Left forelimb (tissue), 1 donor: ENCODE measurements at places on chromosomes 1 and 21.

DNA sequence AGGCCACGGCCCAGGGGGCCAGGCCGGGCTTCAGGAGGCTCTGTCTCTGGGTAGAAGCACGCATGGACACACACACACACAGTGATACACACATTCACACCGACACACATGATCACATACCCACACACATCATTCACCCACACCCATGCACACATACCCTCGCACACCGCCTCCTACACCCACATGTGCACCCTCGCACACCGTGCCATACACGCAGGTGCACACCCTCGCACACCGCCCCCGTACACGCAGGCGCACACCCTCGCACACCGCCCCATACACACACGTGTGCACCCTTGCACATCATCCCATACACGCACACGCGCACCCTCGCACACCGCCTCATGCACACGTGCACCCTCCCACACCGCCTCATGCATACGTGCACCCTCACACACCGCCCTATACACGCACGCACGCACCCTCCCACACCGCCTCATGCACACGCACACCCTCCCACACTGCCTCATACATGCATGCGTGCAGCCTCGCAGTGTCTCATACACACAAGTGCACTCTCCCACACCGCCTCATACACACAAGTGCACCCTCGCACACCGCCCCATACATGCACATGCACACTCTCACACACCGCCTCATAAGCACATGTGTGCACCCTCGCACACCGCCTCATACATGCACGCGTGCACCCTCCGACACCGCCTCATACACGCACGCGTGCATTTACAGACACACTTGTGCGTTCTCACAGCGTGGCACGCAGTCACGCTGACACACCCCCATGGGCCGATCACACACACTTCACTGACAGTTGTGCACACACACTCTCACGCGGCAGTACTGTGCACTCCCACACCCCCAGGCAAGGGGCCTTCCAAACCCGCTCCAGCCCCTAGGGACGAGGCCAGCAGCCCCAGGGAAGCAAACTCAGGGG, 128.1 kb downstream of the SIK1 start:
- DNase-seq, result no peak

DNA sequence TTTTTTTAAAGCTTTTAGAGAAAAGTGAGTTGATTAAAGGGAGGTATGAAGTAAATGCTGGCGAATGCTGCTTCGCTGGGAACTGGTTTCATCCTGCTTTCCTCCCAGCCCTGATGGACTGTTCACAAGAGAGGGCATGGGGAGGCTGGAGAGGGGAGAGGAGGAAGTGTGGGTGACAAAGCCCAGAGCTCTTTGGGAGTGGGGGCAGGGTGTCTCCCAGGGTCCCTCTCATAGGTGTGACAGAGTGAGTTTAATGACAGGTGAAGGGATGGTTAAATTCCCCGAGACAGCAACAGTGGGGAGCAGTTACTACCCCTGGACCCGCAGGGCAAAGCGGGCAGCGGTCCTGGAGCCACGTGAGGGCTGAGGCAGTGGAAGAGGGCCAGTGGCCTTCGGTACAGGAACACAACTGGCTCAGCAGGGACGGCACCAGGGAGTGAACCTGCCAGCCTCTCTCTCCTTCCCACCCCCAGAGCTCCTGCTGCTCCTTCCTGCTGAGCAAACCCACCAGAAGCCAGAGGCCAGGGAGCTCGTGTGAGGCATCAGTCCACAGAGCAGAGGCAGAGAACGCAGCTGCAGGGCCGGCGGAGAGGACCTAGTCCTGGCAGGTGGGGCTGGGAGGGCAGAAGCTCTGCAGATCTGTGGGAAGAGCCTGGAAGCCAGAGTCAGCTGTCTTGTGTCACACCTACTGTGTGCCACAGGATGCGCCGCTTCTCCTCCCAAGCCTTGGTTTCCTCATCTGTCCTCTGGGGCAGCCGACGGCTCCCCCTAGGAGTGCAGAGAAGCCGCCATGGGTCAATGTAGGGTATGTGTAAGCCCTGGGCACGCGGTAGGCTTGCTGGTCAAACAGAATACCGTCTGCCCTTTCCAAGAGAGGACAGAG, 20.9 kb upstream of the LRP8 start:
- peak; percentile 51 for DNase-seq

- no peak for DNase-seq
These were observed 2.3 kb upstream of the CD55 start for GRCh38 chr1:207319199-207319598.

GRCh38 chr1:42832641-42833240, 13.7 kb upstream of the ZNF691 start:
- no peak for DNase-seq

DNA sequence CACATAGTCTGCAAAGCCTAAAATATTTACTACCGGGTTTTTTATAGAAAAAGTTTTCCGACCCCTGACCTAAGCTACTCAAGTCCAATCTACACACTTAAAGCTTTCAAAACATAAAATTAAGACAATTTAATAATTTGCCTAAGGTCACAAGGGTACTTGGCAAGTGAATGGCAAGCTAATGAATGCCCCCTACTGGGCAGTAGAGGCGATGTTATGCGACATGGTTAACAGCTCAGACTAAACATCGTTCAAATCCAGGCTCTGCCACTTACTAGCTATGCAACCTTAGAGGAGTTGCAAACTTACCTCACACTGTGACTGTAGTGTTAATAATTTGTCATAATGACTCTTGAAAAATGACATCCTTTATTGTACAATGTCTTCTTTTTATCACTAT, 317.2 kb upstream of the NFIA start:
- no peak for DNase-seq
